ENCODE measurements at places on chromosomes 4 and X. TPM values are rescaled to one million over a fixed set of nuclear protein-coding genes. Genes with fewer than 3 reads are reported as not detected.
A peak's percentile ranks its signal among the peaks of the same experiment; 100 is the strongest.

DNA sequence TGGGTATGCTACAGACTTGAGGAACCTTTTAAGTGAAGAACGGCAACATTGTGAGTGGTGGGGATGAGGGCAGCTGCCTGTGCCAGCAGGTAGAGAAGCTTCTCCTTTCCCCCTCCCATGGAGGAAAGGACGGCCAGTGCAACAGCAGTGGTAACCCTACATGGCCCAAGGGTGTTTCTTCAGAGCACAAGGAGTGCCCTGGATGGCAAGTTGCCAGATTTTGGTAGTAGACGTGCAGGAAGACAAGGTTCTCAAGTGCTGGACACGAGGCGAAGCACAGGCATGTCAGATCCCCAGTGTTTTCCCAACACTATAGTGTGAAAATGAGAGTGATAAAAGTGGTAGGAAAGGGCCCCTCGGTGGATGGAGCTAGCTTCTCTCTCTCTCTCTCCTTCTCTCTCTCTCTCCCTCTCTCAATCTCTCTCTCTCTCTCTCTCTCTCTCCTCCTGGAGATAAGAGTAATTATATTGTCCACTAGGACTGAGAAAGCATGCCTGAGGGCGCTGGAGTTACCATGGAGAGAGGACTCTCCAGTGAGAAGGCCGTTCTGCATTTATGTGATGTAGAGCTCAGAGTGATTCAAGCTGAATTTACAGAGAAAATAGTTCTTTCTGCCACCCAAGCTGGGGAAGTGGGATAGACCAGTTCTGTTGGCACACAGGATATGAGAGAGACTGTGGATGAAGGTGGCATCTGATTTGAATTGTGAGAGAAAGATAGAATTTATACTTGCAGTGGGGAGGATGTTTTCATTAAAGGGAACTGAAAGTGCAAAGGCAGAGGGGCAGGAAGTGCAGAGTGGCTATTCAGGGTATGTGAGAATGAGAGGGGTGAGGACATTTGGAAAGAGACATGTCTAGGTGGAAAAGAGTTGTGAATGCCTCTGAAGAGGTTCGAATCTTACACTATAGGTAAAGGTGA, 25.7 kb upstream of the TRPC3 start:
- H3K4me1 ChIP-seq: no peaks in the 10 kb centered on the region
- H3K36me3 ChIP-seq: no peaks in the 10 kb centered on the region
- no peak overlapping the region for H3K27ac ChIP-seq
- peak; percentile 56 for DNase-seq

- DNase-seq: no peak
- no peak overlapping the region for H3K4me3 ChIP-seq
- H3K27ac ChIP-seq: no peak overlapping the region
Measured at GRCh38 chrX:9958183-9958582, 9.0 kb upstream of the CLDN34 start.

DNA sequence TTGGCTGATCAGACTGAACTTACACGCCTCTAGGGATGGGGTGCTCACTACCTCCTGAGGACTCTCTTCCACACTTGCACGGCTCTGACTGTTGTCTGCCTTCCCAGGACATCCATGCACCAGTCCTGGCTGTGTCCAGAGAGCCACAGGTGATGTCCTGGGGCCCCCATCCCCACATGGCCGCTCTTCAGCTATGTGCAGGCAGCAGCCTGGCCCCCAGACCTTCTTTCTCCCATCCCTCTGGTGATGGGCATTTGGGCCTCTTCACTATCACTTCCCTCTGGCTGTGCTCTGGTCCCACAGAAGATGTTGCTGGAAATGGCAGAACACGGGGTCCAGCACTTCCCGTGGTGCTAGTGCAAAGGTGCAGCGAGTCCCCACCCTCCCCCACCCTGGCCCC, 40.9 kb upstream of the HMX1 start:
- no peak overlapping the region for H3K27ac ChIP-seq
- H3K27me3 ChIP-seq: no peaks in the 10 kb centered on the region
- no peaks in the 10 kb centered on the region for H3K4me1 ChIP-seq
- DNase-seq: no peak
- no peak overlapping the region for H3K4me3 ChIP-seq

DNA sequence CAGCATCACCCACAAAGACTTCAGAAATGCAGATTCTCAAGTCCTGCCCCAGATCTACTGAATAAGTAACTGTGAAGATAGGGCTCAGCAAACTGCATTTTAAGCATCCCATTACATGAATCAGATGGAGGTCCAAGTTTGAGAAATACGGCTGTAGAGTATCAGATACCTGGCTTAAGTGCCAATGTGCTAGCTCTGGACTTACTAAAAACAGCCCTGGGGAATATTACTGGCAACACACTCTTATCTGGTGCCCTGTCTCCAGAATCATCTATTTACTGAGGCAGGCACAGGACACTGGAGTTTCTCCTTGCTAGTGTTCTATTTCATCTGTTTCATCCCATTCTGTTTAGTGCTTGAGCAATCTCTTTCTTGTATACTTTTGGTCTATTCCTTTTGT, 105.1 kb downstream of the SPOCK3 start:
- no peaks in the 10 kb centered on the region for H3K27me3 ChIP-seq
- H3K4me1 ChIP-seq: no peaks in the 10 kb centered on the region
- no peak overlapping the region for H3K4me3 ChIP-seq
- no peaks in the 10 kb centered on the region for H3K36me3 ChIP-seq
- H3K27ac ChIP-seq: no peak overlapping the region

DNA sequence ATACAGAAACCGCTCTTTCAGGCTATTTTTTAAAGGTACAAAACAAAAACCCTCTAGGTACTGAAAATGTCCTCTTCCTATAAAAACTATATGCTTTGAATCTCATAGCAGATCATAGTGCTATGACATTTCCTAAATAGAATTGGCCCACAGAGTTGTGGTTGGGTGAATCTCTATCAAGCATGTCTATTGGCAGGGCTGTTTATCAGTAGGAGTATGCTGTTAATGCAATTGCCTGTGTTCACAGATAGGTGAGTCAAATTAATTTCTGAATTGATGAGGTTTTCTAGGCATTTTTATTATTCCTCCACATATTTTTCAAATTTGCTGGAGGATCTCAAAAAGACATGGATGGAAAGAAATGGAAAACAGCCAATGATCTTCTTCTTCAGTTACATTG, 73.9 kb downstream of the QRFPR start:
- no peaks in the 10 kb centered on the region for H3K36me3 ChIP-seq
- no peak for DNase-seq
- H3K27ac ChIP-seq: no peak overlapping the region
- no peak overlapping the region for H3K4me3 ChIP-seq
- H3K4me1 ChIP-seq: no peaks in the 10 kb centered on the region
- H3K27me3 ChIP-seq: no peaks in the 10 kb centered on the region

DNA sequence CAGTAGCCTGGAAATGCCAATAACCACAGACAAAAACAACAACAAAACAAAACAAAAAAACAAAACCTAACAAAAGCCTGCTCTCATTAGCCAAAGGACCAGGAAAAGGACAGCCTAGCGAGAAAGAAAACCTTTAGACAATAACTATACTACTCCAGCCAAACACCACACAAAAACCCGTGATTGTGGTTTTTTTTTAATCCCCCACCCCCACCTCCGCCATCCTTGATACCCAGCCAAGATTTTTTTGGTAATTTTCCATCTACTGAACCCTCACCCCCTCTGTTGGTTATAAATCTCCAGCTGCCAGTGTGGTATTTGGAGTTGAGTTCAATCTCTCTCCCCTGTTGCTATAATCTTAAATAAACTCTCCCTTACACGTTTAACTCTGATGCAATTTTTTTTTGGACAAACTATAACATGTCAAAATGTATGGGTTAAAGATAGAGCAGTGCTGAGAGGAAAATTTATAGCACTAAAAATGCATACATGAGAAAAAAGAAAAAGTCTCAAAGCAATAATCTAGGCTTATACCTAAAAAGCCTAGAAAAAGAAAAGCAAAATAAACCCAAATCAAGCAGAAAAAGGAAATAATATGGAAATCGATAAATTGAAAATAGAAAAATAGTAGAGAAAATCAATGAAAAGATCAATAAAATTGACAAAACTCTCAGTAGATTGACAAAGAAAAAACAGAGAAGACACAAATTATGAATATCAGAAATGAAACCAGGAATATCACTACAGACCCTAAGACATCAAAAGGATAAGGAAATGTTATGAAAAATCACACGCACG, 83.7 kb downstream of the NAT8L start:
- H3K36me3 ChIP-seq: no peaks in the 10 kb centered on the region
- no peak overlapping the region for H3K4me3 ChIP-seq
- no peaks in the 10 kb centered on the region for H3K27me3 ChIP-seq
- DNase-seq: no peak
- H3K4me1 ChIP-seq: peaks cover 12% of the 10 kb centered on the region
- peak overlapping the region; percentile 65 for H3K27ac ChIP-seq

- H3K4me3 ChIP-seq: no peak overlapping the region
- no peaks in the 10 kb centered on the region for H3K36me3 ChIP-seq
- no peaks in the 10 kb centered on the region for H3K4me1 ChIP-seq
- H3K27me3 ChIP-seq: no peaks in the 10 kb centered on the region
- DNase-seq: no peak
- H3K27ac ChIP-seq: no peak overlapping the region
Measured at GRCh38 chr4:635851-636627, 10.7 kb downstream of the PDE6B start.

DNA sequence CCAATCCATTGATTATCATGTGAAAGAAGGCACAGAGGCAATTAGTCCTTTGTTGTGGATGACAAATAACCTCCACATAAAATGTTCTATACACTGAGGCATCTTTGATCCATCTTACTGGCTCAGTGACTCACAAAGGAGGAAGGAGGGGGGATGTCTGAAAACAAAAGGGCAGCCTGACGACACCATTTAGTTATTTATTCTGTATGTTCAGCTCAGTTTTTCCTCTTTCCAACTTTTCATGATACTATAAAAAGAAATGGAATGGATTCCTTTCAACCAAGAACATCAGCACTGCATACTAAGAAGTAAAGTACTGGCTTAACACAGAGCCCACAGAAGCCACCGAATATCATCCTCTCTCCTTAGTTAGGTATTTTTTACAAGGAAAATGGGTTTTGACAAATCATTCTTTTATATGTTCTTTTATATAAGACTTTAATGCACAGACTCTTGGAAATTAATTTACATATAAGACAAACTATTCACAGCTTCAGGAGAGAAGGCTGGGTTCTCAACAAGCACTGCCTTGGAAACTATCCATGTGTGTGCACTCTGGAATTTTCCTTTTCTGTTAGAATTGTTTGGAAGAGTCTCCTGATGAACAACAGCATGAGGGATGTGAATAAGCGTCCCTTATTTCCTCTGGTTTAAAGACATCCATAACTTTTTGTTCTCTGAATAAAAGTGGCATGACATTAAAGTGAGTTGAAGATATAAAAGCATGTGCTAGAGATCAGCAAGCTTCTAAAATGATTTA, 135.6 kb downstream of the TSPAN5 start:
- DNase-seq: no peak
- H3K4me1 ChIP-seq: peaks cover 28% of the 10 kb centered on the region
- no peaks in the 10 kb centered on the region for H3K36me3 ChIP-seq
- H3K4me3 ChIP-seq: no peak overlapping the region

GRCh38 chr4:128675083-128675482, 134.4 kb upstream of the JADE1 start:
- peak overlapping the region; percentile 64 for H3K27ac ChIP-seq
- no peaks in the 10 kb centered on the region for H3K4me1 ChIP-seq
- no peaks in the 10 kb centered on the region for H3K36me3 ChIP-seq
- H3K4me3 ChIP-seq: no peak overlapping the region

DNA sequence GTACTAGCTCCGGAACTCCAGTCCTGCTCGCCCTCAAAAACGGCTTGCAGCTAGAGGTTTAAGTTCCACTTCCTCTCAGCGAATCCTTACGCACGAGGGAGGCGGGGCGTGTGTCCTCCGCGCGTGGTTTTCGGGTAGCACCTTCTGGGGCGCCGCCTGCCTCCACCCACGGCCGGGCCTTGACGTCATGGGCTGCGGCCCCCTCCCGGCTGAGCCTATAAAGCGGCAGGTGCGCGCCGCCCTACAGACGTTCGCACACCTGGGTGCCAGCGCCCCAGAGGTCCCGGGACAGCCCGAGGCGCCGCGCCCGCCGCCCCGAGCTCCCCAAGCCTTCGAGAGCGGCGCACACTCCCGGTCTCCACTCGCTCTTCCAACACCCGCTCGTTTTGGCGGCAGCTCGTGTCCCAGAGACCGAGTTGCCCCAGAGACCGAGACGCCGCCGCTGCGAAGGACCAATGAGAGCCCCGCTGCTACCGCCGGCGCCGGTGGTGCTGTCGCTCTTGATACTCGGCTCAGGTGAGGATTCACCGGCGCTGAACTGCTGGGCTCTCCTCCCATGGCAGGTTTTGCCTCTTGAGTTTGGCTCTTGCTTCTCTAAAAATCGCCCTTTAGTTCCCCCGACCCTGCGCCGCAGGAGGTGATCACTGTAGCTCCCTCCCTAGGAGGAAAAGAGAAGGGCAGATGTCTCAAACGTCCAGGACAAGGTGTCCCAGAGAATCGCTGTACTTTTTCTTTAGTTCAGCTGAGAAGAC, at the start of gene AREG:
Gene AREG, plus strand, starts transcription at position 246 of the 752 bp plus-strand sequence. Its CDS starts 210 bp downstream, at position 456.
- peak within 1 kb of the TSS; percentile 71 for H3K4me3 ChIP-seq
- no peaks in the 10 kb centered on the region for H3K36me3 ChIP-seq
- H3K27ac ChIP-seq: peak within 1 kb of the TSS; percentile 49
- H3K27me3 ChIP-seq: no peaks in the 10 kb centered on the region
- no peaks in the 10 kb centered on the region for H3K4me1 ChIP-seq

DNA sequence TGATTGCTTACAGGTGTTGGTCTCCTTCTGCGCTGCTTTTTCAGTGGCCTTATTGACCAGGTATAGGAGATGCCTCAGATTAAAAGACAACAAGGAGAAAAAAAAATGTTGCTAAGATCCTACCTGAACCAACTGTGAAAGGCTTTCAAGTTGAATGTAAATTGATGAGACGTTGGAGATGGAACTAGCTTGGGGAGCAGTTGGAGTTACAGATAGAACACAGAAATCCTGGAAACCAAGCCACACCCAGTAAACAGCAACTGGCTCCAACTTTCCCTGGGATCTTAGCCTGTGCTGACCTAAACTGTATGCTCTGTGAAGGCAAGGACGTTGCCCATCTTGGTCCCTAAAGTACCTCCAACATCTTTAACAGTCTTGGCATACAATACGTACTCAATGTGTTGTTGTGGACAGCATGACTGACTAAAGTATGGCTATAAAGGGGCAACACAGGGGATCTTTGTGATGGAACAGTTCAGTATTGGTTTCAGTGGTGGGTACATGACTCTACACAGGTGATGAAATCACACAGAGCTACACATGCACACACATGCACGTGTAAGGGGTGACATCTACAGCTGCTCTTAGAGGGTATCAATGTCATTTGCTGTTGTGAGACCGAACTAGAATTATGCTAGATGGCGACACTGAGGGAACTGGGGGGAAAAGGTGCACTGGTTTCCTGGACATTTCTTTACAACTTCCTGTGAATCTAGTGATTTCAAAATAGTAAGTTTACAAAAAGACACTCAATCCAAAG, 22.3 kb downstream of the GAB3 start:
- no peak for DNase-seq
- peaks cover 45% of the 10 kb centered on the region for H3K4me1 ChIP-seq
- H3K4me3 ChIP-seq: no peak overlapping the region
- H3K27me3 ChIP-seq: no peaks in the 10 kb centered on the region
- H3K36me3 ChIP-seq: no peaks in the 10 kb centered on the region
- H3K27ac ChIP-seq: peak overlapping the region; percentile 74

- H3K4me3 ChIP-seq: no peak overlapping the region
- H3K27ac ChIP-seq: no peak overlapping the region
- no peak for DNase-seq
- no peaks in the 10 kb centered on the region for H3K27me3 ChIP-seq
Measured at GRCh38 chr4:96913441-96914080, 1073.7 kb downstream of the PDHA2 start.

Gene FAM9B
- not detected for total RNA-seq

Gene TACC3
- total RNA-seq: 5.3 TPM

Gene CLCN4
- total RNA-seq: 15.4 TPM

Gene POF1B
- total RNA-seq: 4.2 TPM

Gene FAAH2
- 13.7 TPM for total RNA-seq

Gene TMPRSS11B
- not detected for total RNA-seq

Gene CFAP99
- not detected for total RNA-seq
